ENCODE measurements at places on chromosomes 1 and 21.

DNA sequence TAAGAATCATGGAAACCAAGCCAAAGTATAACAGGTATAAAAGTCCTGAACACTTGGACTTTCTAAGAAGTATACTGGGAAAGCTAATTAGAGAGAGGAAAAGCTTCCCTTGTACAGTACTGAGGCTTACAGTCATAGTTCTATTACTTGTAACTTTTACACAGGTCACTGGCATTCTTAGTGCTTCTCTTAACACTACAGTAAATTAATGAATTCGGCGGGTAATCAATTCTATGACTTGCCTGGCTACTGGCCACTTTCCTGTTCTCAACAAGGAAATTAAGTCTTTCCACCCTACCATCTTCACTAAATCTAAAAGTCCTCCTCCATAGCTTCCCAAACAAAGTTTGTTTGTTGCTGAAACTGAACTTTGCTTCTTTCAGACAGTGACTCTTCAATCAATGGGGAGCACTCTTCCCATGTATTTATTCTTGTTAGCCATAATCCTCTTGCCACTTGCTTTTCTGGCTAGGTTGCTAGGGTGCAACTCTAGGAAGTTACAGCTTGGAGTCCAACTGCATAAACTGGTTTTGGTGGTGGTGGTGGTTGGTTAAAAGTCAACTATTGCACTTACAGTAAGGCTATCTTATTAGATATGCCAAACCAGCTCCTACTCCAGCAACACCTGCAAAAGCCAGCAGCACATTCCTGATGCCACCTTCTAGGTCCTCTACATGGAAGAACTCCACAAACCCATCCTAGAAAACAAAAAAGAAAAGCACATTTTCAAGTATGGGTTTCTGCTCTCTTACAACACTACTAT, 2.4 kb downstream of the MCL1 start:
- no peak for DNase-seq

- DNase-seq, result no peak
Observed at GRCh38 chr1:40303051-40303771, 13.9 kb downstream of the COL9A2 start.

DNA sequence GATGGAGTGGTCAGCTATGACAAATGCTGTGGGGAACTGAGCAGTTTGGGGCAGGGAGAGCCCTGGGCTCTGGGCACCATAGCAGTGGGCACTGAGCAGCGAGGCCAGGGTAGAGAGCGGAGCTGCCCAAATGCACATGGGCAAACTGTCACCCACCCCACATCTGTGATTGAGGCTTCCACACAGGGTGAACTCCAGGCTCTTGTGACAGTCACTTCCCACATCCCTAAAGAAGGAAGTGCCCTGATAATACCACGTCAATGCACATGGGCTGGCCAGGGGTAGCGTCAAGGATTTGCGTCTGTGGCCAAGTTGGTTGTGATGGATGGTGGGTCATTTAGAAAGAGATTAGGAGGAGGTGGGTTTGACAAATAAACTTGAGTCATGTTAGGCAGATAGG, 2.6 kb upstream of the GUCA2B start:
- no peak for DNase-seq

GRCh38 chr1:212106286-212106792, 70.8 kb downstream of the DTL start:
- DNase-seq, result no peak

DNA sequence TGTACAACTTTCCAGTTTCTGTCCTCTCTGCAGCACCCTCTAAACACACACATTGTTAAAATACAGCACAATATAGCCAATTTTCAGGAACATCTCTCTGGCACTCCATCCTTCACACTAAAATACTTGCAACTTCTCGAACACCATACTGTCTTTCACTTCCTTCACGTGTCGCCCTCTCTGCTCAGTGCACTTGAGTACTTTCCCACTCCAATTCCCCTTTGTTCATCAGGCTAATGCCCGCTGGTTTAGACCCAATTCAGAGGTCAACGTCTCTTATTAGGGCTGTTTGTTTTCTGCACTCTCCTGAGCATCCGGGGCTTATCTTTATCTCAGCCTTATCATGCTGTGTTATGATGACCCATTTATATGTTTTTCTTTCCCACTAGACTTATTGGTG, 238.2 kb upstream of the SGIP1 start:
- DNase-seq, result no peak

DNA sequence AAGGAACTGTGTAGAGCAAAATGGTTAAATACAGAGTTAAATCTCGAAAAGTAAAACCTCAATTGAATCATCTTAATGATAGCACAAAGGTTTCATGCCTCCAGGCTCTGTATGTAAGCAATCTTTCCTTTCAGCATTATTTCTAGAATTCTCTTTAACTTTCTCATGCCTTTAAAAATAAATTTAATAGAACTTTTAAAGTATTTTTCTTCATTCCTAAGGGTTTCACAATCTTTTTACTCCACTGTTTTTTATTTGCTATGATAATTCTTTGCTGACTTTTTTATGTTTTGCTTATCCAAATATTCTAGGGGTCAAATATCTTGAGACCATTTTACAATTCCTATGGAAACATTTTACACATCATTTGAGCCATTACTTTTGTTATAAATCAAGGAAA, 288.0 kb downstream of the BACH1 start:
- DNase-seq, result no peak

GRCh38 chr21:35905096-35905962, 155.0 kb downstream of the SETD4 start:
- no peak for DNase-seq

DNA sequence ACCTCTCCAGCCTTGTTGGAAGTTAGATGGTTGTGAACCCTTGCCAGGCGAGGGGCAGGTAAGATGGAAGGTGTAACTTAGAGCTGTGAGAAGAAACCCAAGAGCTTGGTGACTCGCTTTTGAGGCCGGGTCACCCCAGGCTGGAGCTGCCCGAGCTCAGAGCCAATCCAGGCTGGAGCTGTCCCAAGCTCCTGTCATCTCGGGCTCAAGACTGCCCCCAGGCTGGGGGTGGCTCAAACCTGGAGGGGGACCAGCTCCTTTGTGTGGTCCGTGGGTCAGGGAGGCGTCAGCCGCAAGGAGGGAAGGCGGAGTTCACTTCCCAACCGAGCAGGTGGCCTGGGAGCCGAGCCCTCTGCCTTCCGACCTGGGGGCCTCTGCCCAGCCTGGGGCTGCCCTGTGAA, 2.0 kb downstream of the HUNK start:
- no peak for DNase-seq

DNA sequence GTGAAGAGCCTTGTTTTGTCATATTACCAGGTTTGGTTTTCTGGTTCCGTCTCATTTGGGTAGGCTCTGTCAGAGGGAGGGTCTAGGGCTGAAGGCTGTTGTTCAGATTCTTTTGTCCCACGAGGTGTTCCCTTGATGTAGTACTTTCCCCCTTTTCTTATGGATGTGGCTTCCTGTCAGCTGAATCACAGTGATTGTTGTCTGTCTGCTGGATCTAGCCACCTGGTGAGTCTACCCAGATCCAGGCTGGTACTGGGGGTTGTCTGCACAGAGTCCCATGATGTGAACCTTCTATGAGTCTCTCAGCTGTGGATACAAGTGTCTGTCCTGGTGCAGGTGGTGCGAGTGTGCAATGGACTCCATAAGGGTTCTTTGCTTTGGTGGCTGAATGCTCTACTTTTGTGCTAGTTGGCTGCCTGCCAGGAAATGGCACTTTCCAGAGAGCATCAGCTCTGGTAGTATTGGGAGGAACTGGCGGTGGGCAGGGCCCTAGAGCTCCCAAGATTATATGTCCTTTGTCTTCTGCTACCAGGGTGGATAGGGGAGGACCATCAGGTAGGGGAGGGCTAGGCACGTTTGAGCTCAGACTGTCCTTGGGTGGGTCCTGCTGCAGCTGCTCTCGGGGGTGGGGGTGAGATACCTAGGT, 246.0 kb downstream of the RYR2 start:
- DNase-seq, result no peak

GRCh38 chr1:224205438-224205840, 22.4 kb downstream of the DEGS1 start:
- DNase-seq, result no peak

DNA sequence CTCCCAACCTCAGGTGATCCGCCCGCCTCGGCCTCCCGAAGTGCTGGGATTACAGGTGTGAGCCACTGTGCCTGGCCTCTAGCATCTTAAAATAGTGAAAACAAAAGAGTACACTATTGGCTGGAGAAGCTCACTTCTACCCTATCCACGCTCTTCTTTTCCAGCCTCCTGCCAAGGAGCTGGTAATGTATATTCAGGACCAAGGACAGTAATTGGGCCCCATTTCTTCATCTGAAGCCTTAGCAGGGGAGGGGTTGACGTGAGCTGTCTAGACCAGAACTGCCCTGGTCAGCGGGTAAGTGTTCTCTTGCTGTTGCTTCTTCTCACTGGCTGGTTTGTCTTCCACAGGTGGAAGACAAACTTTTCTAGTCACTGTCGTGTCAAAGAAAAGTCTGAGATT, 70.2 kb downstream of the DNM3 start:
- no peak for DNase-seq

GRCh38 chr1:185104083-185104482, 52.7 kb downstream of the TRMT1L start:
- DNase-seq, result no peak

GRCh38 chr1:227889047-227889862, 58.5 kb downstream of the WNT9A start:
- peak; percentile 12 for DNase-seq

DNA sequence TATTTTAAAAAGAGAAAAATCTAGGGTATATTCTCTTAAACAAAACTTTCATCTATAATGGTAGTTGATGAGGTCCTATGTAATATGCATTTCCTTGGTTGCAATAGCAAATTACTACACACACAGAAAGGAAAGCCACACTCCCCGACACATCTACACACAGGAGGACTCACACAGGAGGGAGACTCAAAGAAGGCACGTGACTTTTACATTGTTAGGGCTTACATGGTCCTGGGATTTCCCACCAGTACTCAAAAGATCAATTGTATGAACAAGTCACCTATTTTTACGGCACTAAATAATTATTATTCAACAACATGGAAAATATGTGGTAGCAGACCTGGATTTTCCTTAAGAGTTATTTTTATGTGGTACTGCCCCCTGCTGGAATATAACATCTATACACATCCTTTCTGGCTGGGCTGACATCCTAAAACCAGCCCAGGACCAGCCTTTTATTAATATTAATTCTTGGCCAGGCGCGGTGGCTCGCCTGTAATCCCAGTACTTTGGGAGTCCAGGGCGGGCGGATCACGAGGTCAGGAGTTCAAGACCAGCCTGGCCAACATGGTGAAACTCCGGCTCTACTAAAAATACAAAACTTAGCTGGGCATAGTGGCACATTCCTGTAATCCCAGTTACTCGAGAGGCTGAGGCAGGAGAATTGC, 33.9 kb upstream of the LGALS8 start:
- no peak for DNase-seq

GRCh38 chr1:4177425-4178150, 277.5 kb upstream of the C1orf174 start:
- DNase-seq, result no peak

GRCh38 chr1:222009105-222009730, 267.3 kb upstream of the DUSP10 start:
- DNase-seq, result no peak
